ENCODE measurements at places on chromosomes 3 and 15.

DNA sequence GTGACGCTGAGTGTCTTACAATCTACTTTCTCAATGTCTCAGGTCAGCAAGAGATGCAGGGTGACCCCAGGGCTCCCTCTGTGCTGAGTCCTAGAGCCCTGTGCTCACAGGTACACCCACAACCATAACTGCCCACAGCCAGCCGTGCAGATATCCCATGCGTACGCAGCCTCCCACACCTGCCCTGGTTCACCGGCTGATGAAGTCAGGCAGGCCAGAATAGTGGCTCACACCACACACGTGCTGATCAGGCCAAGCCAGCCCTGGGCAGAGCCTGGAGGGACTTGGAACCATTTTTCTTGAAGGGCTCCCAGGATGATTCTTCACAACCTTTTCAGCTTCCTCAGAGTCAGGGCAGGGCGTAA lies 63.6 kb upstream of the RPL32 start:
- no peak for DNase-seq

DNA sequence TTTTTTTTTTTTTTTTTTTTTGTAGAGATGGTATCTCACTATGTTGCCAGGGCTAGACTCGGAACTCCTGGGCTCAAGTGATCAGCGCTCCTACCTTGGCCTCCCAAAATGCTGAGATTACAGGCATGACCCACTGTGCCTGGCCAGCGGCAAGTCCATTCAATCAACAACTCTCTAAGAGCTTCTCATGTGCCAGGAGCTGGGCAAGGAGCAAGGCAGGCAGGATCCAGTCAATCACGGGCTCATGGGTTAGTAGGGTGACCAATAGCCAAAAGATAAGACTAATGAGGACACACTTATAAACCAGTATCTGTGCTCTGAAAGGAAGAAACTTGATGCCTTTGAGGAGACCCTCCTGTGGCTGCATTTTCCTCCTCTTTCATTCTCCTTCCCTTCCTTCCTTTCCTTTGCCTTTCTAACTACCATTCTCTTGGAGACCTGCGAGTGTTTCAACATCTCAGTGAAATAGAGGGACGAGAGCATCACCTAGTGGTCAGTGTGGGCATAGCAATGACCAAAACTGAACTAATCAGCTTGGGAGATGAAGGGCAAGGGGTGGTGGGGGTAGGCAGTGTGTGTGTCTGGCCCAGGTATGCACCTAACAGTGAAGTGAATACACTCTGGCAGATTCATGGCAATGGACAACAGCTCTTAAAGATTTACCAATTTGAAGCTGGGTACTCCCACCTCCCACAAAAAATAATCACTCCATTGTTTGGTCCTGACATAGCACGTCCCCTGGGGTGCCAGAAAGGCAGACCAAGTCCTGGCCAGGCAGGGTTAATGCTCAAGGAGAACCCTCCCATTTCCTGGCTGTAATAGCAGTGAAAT lies 6.3 kb downstream of the RPP25 start:
- peak; percentile 65 for DNase-seq

- no peak for DNase-seq
Measured at GRCh38 chr3:43031485-43031884, 52.4 kb downstream of the GASK1A start.

GRCh38 chr3:64674591-64675076 lies 13.2 kb downstream of the ADAMTS9 start:
- no peak for DNase-seq

GRCh38 chr15:69513986-69514385 lies 61.4 kb downstream of the RPLP1 start:
- no peak for DNase-seq

GRCh38 chr15:88725305-88726210 lies 77.7 kb upstream of the ACAN start:
- DNase-seq: no peak

DNA sequence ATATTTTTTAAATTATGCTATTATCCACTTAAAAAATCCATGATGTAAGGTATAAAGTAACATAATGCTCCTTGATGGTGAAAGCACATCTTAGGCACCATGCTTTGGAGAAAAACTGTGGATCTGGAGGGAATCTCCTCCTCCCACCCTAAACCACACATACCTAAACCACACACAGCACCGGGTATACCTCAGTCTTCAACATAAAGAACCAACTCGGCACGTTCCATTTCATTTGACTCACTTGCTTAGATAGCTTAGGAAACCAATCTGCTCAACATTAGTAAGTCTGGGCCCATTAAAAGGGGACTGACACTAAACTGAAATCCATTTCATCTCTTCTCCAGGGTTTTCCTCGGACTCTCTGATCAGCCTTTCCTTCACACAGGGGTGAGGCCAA lies 945.7 kb upstream of the CFAP20DC start:
- DNase-seq: no peak

DNA sequence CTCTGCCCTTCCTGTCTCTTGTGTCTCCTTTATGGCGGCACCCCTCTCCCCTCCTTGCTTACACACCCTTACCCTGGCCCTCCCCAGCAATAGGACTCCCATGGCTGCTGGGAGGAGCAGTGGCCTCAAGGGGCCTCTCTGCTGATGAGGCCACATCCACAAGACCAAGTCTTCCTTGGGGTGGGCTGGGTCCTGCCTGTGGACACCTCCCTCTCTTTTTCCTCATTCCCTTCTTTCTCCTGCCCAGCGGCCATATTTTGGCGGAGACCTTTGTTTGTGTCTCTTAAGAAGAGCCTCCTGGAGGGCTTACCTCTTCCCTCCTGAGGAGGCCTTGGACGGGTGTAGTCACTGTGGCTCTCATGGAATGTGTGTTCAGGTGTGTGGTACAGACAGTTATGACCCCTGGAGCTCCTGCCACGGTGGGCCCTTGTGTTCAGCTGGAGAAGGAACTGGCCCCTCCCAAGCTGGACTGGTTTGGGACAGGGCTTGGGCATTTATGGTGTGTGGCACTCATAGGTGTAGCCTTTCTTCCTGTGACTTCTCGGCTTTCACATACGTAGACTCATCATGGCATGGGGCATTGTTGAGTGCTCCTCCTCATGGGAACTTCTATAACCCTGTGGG lies 56.6 kb upstream of the APEH start:
- no peak for DNase-seq

DNA sequence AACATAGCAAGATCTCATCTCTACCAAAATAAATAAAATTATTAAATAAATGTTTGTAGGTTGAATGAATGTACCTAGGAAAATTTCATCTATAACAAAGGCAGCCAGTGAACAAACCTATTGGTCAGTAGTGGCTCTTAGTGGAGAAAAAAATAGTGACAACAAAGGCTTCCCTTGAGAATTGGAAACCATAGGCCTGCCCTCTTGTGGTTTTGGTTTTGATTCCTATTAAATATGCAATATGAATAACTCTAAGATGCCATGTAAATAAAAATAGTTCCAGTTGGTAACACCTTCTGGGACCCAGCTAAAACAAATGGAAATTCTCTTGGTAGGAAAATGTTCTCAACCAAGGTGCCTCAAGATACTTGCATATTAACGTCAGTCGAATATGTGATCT lies 145.7 kb upstream of the BFSP2 start:
- DNase-seq: no peak

GRCh38 chr3:46215810-46216414 lies 7.8 kb upstream of the CCR1 start:
- no peak for DNase-seq

- no peak for DNase-seq
Measured at GRCh38 chr3:10363935-10364334, 43.0 kb upstream of the SEC13 start.

- DNase-seq: no peak
Measured at GRCh38 chr3:42071904-42072812, 19.0 kb upstream of the TRAK1 start.

DNA sequence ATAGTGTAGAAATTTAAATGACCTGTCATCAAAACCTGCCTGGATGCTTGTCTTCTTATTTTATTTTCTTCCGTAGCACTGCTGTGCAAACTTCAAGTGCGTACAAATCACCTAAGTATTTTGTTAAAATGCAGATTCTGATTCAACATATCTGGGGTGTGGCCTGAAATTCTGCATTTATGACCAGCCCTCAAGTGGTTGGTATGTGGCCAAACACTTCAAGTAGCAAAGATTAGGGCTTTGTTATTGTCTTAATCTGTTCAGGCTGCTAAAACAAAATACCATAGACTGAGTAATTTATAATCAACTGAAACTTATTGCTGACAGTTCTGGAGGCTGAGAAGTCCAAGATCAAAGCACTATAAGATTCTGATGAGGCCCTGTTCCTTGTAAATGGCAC lies 97.6 kb upstream of the LRRC3B start:
- no peak for DNase-seq

DNA sequence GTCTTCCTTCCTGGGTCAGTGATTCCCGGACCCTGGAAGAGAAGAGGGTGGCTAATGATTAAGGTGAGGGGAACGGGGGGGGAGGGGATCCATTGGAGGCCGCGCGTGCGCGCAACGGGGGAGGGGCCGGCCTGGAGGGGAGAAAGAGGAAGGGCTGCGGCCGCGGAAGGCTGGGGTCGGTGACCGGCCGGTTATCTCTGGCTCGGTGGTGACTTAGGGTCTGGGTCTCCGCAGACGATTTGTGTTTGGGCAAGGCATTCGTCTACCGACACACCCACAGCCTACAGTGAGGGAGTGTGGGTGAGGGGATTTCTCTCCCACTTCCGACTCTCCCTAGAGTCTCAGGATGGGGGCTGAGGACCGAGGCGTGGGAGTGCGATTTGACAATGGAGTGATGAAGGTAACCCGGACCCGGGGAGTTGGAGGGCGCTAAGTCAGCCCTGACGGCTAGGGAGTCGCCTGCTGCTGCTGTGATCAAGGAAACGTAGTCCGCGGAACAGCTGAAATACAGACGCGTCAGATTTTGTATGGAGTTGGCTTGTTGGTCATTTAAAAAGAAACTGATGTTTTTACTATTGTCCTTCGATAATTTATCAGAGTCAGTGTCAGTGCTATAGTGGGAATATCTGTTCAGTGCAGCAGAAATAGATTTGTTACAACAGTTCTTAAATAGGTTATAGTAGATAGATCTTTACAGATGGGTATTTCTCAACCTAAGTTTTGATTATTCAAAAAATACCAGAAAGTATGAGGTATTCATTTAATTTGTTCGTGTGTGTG lies 733 bp downstream of the RNF111 start:
- peak; percentile 55 for DNase-seq

- DNase-seq: no peak
Measured at GRCh38 chr3:47429476-47430270, 46.1 kb downstream of the SCAP start.

DNA sequence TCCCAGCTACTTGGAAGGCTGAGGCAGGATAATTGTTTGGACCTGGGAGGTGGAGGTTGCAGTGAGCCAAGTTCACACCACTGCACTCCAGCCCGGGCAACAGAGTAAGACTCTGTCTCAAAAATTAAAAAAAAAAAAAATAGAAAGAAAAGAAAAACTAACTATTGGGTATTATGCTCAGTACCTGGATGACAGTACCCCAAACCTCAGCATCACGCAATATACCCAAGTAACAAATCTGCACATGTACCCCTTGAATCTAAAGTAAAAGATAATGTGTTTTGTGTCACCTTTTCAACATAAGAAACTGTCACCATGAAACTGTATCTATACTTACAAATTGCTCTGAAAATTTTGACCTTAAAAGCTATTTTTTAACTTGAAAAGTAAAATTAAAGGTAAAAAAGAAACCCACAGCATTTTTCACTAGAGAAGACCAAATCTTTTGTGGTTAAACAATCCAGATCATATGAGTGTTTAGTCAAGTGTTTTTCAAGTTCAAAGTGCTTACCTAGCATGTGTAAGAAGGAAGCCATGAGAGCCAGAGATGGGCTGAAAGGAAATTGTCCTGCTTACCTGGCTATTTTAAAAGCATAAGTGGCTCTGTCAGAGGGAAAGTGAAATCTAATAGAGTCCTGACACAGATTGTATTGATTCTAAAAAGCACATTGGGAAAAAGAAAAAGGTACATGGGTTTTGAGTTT lies 50.5 kb downstream of the MYO1E start:
- no peak for DNase-seq

DNA sequence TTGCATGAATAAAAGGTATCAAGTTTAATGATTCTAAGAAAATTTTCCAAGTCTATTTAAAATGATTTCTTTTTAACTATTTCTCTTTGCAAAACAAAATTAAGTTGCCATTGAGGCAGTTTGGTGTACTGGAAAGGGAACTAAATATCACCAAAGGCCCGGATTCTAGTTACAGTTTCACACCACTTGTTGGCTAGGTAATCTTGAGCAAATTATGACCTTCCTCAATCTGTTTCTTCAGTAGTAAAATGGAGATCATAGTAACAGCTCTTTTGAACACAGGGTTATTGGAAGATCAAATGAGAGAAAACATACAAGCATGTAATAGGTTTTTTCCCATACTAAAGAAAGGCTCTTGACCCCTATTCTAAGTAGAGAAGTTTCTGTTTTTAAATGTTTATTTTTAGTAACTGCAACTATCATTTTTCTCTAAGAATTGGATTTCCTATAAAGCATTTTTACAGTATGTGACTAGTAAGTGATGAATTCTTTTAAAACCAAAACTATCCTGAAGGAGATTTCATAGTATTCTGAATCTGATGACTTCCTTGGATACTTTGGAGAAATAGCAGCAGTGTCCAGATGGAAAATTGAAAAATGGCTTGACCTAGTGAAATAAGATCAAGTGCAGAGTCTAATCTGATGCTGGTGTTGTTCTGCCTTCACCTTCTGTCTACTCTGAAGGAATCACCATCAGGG lies 15.7 kb downstream of the SCAANT1 start:
- no peak for DNase-seq

- no peak for DNase-seq
Measured at GRCh38 chr15:84967380-84967779, 14.3 kb upstream of the PDE8A start.

DNA sequence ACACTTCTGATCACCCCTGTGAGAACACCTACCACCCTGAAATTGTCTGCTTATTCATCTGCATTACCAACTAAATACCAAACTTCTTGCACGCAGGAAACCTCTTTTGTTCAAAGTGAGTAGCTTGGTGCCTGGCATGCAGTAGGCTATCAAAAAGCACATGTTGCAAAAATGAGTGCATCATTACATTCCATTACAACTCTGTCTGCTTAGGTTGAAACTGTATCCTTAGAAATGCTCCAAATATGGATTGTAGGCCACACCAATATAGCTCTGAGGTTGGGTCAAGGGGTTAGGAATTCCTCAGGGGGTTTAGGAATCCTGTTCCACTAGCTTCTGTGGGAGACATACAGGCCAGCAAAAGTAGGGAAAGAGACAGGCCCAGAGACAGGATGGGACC lies 107.2 kb downstream of the THRB start:
- no peak for DNase-seq

GRCh38 chr3:185722881-185723280 lies 102.0 kb downstream of the IGF2BP2 start:
- DNase-seq: no peak
